T-helper 2 cell (primary cell): ENCODE measurements at places on chromosomes 4 and X.

GRCh38 chr4:153346563-153346962 is 2.1 kb downstream of the MND1 start:
- DNase-seq: no peak

DNA sequence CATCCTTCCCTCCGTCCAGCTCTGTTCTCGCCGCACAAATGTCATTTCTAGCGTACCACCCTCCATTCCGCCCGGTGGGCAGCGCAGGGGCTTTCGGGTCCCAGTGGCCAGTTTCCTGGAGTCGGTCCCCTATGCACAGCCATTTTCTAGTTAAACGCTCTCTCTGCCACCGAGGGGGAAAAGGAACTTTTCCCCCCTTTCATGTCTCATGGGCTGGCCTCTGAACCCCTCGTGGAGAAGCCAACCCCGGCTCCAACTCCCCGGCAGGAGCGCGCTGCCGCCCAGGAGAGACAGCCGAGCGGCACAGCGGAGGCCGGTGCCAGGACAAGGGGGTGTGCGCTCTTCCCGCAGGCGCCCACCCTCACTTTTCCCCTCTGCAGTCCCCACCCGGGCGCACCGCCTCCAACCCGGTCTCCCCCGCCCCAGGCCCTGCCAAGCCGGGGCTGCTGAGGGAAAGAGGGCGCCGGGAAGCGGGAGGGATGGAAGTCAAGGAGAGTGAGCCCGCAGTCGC is 662 bp downstream of the APBB2 start:
- no peak for DNase-seq

GRCh38 chr4:156732634-156733033 is 239.0 kb downstream of the PDGFC start:
- no peak for DNase-seq

DNA sequence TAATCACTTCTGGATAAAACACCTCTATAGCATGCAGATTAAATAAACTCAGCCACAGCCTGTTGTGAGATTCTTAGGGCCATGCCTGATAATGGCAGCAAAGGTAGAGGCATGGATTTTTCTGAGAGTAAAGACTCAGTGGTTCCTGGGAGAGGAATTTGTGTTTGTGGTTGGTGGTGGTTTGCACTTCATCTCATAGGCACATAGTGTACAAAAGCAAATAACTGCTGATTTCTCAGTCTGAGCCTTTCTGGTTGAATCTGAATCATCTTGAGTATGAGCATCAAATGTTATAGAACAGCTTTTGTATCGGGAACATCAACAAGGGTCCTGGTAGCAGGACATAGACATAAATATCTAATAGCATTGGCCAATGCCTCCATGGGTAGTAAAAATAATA is 274.3 kb downstream of the FRMPD4 start:
- DNase-seq: no peak

- no peak for DNase-seq
Observed at GRCh38 chr4:148901075-148901705, 459.0 kb upstream of the NR3C2 start.

DNA sequence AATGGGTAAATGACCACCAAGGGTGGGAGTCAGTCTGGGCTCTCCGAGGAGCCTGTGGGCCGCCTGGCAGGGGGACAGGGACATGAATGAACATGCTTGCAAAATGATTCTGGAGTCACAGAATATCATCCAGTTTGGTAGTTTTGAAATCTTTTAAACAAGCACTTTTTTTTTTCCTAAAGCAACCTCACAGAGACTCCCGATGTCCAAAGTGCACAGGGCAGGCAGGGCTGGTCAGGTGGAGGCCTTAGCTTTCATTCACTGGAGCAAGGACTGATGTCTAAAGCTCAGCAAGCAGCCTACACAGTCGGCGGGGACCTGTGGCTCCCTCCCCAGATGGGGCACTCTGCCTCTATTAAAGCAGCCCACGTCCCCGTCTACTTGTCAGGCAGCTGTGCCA is 402.9 kb downstream of the PPP1R2C start:
- no peak for DNase-seq

DNA sequence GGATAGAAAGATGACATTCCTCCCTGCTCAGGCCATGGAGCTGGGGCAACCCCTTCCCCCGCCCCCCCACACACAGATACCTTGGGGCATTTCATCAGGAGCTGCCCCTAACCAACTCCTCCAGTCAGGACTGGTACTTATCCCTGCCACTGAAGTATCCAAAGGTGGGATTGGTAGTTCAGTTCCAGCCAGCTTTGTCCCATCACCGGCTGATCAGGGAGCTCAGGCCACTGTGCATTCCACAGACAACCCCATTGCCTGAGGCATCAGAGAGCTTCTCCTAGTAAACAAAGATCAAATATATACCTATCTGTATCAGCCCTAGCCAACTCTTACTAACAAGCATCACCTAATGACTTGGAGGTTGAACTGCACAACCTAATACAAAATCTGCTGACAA is 218.2 kb upstream of the FMR1 start:
- DNase-seq: no peak

DNA sequence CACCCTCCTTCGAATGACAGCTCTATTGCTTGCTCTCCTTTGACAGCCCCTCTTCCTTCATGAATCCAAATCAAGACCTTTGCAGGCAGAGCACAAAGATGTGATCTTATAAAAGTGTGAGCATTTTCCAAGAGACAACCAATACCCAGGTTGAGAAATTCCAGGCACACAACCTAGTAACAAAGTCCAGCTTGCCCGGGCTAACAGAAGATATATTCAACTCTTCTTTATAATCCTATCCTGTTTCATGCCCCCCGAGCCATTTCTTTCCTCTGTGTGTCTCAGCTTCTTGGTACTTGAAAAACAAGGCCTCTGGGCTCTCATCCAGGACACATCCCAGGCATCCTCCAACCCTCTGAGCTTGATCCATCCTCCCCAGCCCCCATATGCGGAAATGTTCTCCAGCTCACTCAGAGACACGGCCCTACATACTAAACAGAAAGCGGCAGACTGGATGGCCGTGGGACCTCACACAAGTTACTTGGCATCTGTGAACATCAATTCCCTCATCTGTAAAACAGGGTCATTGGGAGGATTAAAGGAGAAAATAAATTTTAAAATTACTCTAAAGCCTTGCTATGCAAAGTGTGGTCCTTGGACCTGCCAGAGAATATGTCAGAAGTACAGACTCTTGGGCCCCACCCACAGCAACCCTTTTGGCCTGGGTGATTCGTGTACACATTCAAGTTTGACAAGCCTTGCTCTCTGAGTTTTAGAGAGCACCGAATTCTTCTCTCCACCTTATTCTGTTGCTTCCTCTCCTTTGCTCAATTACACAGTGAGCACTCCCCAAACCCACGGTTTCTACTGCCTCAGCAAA is 627.0 kb downstream of the BCOR start:
- no peak for DNase-seq
